ENCODE measurements at places on chromosomes 11 and 22.

GRCh38 chr22:49600468-49600867 lies 227.2 kb downstream of the BRD1 start:
- no peak for DNase-seq

DNA sequence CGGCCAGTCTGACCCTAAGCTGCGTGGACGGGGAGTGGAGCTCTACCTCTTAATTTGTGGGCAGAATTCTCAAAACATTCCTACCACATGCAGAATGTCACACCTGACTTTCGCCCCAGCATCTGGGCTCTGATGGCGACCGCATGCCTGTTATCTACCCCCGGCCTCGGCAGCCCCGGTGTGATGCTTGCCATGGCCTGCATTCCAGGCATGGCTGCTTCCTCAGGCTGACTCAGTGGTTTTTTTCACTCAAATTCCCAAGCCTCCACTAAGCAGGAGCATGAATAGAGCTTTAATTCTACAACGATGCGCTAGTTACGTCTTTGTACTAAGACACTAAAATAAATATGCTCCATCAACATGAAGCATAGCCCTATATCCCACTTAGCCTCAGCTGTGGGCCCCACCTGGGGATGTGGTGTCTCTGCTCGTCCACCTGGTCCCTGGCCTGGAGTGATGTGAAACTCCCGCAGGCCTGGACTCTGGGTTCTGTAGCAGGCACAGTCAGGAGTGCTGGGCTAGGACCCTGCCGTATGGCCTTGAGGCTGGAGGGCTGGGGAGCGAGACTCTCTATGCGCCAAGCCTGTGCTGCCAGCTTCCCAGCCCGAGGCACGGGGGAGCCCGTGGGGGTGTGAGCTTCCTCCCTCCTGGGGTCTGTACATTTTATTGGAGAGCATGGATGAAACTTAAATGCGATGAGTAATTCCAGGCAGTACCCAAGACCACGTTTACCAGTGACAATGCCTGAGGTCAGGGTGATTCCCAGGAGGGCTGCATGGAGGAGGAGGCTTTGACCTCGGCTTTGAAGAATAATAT lies 153.2 kb downstream of the CTTN start:
- DNase-seq = no peak

DNA sequence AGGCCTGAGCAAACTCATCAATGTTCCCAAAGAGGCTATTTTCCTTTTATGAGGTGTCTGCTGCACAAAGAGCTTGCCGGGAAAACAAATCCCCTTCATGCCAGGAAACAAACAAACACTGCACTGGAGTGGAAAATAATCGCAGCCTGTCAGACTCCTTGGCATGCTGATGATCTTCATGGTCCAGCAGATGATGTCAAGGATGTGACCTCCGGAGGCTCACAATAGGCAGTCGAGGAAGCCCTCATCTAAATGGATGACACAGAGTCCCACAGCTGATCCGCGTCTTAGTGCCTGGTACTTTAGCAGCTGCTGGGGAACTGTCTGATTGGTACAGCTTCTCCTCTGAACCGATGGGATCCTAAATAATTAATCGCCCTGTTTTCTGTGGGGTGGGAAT lies 187.6 kb downstream of the TENM4 start:
- DNase-seq = no peak

DNA sequence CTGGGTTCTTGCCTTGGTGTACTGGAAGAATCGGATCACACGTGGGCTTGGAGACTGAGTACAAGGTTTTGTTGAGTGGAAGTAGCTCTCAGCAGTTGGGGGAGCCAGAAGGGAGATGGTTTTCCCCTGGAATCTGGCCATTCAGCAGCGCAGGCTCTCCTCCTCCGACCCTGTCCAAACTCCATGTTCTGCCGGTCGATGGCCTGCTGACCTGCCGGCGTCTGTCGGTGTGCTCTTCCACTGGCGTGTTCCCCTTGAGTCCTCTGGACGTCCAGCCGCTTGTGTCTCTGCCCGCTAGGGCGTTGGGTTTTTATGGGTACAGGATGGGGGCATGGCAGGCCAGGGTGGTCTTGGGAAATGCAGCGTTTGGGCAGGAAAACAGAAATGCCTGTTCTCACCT lies 38.5 kb upstream of the SLN start:
- DNase-seq = no peak

GRCh38 chr11:27545035-27545434 lies 38.5 kb upstream of the LIN7C start:
- DNase-seq = no peak

GRCh38 chr11:115054570-115055538 lies 376.5 kb downstream of the NXPE2 start:
- DNase-seq = no peak

DNA sequence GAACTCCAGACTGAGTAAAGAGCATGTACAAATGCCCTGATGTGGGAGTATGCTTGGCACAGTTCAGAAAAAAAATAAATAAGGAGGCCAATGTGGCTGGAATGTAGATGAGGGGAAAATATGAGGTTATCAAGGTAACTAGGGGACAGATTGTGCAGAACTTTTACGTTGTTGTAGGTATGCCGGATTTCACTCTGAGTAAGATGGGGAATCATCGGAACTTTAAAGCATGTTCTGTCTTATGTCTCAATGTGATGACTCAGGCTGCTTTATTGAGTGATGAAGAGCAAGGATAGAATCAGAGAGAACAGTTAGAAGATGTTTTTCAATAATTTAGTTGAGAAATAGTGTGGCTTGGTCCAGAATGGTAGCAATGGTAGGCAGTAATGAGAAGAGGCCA lies 130.4 kb downstream of the C11orf87 start:
- DNase-seq = no peak

- DNase-seq = no peak
These were observed 435.0 kb upstream of the CADM1 start for GRCh38 chr11:115939104-115939730.

DNA sequence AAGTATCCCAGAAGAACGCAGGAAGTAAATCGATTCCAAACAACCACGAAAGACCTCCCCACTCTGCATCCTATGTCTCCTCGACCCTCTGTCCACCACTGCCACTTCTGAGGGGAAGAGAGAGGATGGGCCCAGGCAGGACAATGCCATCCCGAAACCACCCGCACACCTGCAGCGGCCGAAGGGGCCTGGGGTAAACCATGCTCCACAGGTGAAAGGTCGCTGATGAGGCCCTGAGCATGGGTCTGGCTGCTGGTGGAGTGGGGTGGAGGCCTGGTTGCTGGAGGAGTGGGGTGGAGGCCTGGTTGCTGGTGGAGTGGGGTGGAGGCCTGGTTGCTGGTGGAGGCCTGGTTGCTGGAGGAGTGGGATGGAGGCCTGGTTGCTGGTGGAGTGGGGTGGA lies 13.1 kb downstream of the TOLLIP start:
- DNase-seq = peak; percentile 12

DNA sequence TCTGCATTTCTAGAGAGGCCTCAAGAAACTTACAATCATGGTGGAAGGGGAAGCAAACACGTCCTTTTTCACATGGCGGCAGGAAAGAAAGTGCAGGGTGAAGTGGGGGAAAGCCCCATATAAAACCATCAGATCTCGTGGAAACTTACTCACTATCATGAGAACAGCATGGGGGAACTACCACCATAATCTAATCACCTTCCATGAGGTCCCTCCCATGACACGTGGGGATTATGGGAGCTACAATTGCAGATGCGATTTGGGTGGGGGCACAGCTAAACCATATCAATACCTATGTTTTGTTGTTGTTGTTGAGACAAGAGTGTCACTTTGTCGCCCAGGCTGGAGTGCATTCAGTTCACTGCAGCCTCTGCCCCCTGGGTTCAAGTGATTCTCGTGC lies 29.9 kb downstream of the SFI1 start:
- no peak for DNase-seq

DNA sequence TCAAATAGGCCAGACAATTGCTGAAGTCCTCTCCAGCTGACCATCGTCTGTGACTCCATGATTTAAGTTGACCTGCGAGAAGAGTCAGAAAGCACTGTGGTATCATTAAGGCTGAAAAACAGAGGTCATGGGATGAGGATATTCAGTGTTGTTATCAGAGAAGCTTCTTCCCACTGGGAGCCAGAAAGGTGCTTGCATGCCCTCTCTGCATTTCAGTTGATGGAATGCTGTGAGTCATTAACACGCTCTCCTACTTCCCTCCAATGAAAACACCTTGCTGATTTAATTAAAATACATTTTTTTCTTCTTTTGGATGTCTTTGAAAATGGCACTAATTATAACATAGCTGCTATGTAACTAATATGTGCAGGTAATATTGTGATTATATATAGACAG lies 667.0 kb downstream of the NTM start:
- DNase-seq = no peak

DNA sequence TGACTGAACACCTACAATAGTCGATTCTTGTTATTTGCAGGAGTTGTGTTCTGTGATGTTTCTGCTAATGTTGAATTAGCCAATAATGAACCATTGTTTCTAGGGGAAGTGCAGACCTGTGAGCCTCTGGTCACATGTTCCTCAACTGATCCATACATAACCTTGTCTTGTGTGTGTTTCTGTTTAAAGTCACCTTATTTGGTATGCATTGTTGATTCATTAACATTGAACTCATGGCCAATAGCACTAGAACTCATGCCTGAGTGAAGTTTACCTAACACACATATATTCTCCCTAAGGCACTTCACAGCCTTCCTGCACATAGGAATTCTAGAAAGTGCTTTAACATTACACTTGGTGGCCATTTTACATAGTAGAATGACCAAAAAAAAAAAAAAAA lies 271.8 kb upstream of the PLET1 start:
- DNase-seq = no peak

DNA sequence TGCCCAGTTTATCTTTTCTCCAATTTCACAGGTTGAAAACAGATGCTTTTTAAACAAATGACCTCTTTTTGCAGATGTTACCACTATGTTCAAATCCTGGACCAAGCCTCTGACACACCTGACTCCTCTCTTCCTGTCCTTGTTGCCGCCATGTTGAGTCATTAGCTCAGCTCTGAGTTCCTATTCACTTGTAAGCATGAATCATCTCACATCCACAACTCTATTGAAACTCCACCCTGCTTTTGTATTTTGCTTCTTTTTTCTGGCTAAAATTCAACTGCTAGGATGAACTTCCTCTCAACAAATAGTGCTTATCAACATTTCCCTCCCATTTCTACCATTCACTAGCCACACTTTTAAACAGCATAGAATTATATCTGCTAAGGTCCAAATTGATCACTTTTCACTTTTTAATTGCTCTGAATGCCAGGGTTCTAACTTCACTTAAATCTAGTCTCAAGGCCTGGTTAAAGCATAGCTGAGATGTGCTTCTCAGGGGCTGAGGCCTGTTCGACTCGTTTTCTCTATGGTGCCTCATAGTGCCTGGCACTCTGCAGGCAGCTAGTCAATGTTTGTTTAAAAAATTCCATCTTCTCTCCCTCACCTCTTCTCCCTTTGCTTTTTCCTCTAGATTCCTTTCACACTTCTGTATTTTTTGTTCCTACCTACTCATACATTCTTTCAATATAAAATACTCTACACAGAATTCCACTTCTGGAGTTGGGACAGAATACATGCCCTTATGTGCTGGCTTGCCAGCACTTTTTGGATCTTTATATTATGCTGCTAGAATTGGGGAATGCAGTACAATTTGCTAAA lies 3.9 kb downstream of the JOSD1 start:
- DNase-seq = peak; percentile 48

- no peak for DNase-seq
These were observed 35.2 kb upstream of the USP47 start for GRCh38 chr11:11806586-11806985.

- DNase-seq = no peak
These were observed 21.0 kb downstream of the PTPN5 start for GRCh38 chr11:18770479-18771125.

GRCh38 chr11:30617762-30618161 lies 31.6 kb upstream of the MPPED2 start:
- no peak for DNase-seq

- DNase-seq = no peak
These were observed 2.7 kb downstream of the TENM4 start for GRCh38 chr11:79437981-79438630.

DNA sequence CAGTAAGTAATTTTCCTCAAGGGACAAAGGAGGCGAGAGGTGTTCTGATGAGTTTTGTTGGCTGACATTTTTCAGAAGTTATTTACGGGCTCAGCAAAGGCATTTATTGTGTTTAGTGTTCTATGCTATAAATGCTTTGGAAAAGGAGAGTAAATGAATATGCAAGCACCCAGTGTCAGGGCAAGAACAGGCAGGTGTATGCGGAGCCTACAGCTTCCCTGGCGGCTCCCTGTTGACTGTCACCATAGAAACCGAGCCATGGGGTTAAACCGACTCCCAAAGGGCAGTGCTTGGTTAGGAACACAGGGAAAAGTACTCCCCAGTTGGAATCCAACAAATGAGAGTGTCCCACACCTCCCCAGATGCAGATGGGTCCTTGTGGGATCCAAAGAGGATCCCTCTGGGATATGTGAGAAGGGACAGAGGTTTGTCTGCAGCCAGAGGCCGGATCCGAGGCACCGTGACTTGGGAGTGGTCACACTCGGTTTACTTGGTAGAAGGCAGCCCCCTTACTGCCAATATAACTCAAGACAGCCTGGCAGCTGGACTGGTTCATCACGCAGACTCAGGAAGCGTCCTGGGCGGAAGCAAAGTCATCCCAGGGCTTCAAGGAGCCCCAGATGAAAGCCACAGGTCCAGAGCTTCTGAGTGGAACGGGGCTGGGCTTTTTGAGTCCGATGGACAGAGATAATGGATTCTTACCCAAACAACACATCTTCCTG lies 329.7 kb downstream of the CTTN start:
- DNase-seq = no peak

- peak; percentile 32 for DNase-seq
These were observed 8.7 kb downstream of the PNPLA5 start for GRCh38 chr22:43883012-43883661.

GRCh38 chr11:102666331-102666957 lies 39.1 kb downstream of the MMP27 start:
- no peak for DNase-seq

DNA sequence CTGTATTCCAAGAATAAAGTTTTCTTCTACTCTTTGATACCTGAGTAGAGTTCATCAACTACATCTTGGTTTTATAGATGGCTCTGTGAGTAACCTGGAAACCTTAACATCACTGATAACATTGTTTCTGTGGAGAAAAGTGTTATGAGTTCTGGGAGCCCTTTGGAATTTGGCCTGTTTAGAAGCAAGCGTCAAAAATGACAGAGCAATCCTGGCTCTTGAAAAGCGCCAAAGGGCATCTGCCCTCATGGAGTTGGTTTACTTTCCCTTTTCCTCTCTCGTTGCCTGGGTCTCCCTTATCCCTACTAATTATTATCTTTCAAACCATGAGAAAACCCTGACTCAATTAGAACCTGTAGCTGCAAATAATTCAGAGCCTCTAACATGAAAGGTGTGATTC lies 140.1 kb downstream of the DBX1 start:
- DNase-seq = no peak

DNA sequence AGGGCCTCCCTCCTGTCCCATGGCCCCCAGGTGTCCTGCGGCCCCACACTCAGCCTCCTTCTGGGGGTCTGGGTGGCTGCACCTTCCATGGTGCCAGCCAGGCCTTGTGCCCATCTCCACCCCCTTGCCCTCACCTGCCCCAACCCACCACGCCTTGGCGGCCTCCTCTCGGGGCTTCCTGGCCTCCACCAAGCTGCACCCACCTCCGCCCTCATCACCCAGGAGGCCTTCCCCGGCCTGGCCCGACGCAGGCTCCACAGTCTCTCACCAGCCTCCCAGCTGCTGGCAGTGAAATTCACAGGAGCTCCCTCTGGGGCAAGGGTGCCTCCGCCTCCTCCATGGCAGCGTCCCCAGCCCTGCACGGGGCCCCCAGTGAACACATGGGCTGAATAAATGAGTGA lies 35.9 kb upstream of the WNT7B start:
- DNase-seq = no peak

- DNase-seq = no peak
These were observed 49.8 kb upstream of the BMAL1 start for GRCh38 chr11:13227676-13228255.

- no peak for DNase-seq
These were observed 174.1 kb downstream of the MN1 start for GRCh38 chr22:27627444-27627833.
